ENCODE measurements at places on chromosomes 7 and 10. TPM values are rescaled to one million over a fixed set of nuclear protein-coding genes. Genes with fewer than 3 reads are reported as not detected.
A peak's percentile ranks its signal among the peaks of the same experiment; 100 is the strongest.

DNA sequence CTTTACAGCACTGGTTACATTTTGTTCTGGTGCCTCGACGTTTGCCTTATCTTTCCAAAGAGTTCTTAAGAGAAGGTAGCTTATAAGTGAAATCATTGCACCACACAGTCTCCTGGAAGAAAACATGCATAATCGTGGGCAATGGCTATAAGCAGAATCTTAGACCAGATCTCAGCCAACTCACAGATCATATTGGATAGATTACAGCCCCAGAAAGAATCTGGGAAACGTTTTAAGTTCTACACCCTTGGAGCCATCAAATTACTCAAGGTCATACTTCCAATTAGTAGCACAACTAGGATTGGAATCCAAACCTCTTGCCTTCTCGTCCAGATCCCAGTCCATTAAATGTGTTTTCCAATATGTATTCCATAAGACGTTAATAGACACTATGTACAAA lies 8.8 kb upstream of the PDCD4 start:
- DNase-seq = no peak

GRCh38 chr10:22324413-22324812 lies 3.5 kb downstream of the BMI1 start:
- no peak for DNase-seq

DNA sequence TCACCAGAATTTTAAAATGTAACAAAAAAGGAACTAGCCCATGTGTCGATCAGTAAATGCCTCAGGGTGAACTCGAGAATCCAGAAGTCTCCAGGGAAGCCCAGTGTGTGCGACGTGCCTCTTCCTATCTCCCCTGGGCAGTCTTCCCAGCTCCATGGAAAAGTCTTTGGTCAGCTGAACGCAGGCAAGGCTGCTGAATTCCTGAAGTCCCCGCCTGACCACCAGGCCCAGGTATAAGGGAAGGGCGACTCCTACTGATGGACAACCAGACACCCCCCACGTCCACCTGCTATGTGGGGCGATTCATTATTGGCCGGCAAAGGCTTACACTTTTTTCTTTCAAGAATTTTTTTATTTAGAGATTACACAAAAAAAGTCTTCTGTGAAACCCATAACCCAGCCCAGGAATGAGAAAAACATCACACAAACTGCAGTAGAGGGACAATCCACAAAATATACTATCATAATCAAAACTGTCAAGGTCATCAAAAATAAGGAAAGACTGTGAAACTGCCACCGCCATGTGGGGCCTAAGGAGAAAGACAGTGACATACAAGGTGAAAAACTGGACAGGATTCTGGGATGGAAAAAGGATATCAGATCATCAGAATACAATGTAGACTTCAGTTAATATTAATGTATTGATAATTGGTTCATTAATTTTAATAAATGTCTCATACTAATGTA lies 93.5 kb downstream of the CTBP2 start:
- no peak for DNase-seq

DNA sequence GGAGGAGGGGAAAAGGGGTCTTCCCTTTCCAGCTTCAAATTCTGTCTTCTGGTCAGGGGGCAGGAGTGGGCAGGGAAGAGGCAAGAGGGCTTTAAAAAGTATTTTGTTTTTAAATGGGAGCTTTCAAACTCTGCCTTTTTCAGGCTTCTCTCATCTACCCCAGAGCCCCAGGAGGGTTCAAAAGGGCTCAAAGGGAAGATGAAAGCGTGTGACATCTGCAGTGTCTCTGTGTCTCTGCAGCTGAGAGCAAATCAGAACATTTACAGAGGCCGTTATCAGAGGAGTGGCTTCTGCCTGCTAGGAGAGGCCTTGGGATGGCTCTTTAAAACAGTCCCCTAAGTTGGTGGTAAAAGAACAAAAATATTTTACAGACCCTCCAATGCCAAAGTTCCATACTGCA lies 30.3 kb downstream of the TRIM8 start:
- DNase-seq = no peak

- DNase-seq = no peak
Measured at GRCh38 chr7:30764030-30764975, 6.9 kb upstream of the MINDY4 start.

DNA sequence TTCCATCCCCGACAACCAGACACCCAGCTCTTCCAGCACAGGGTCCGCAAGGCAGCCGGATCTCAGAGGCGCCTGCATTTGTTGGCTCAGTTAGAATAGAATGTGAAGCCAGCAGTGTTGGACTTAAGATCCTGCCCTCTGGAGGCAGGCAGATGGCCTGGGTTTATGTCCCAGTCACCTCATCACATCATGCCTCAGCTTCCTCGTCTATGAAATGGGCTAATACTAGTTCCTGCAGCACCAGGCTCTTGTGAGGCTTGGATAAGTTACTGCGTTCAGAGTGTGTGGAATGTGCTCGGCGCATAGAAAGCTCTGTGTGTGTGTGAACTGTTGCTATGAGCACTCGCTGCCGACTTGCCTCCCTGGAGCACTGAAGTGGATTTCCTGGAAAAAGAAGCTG lies 202.5 kb upstream of the GPR26 start:
- DNase-seq = no peak

- no peak for DNase-seq
Measured at GRCh38 chr7:15916681-15917380, 230.3 kb upstream of the MEOX2 start.

- DNase-seq = no peak
Measured at GRCh38 chr10:31604096-31604495, 285.1 kb downstream of the ZEB1 start.

DNA sequence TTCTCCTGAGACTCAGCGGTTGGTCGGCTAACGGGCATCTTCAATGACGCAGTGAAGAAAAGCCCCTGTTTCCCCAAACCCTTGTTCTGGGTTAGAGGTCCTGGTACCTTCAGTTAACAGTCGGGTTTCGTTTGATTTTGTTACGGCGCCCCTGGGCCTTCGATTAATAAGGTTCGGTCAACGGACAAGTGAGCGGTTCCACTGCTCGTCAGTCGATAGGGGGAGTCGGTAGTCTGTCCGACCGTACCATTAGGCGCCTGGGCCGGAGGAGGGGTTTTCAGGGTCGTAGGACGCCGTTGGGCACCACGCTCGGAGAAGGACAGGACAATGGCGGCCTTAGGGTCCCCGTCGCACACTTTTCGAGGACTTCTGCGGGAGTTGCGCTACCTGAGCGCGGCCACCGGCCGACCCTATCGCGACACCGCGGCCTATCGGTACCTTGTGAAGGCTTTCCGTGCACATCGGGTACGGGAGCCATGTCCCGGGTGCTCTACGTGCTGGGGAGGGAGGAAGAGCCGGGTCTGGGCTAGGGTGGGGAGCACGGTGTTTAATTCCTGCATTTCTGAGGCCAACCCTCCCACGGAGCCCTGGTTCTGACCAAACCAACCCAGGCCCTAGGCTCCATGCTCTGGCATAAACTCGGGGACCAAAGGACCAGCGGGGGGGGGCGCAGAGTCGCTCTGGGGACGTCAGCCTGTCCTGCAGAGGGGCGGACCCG lies at the start of gene FMC1:
FMC1 (plus strand) TSS at position 280 of the 718 bp plus-strand sequence; CDS start at position 328, 48 bp downstream.
- DNase-seq = peak; percentile 97

DNA sequence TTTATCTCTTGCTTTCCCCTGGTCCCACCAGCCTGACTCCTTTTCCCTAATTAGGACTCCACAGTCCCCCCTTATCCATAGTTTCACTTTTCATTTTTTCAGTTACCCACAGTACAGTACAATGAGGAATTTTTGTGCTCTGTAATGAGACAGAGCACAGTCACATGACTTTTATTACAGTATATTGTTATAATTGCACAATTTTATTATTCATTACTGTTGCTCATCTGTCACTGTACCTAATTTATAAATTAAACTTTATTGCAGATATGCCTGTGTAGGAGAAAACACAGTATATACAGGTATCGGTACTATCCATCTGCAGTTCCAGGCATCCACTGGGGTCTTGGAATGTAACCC lies 125.4 kb downstream of the KCNMA1 start:
- no peak for DNase-seq

GRCh38 chr10:102517553-102517952 lies 13.8 kb downstream of the SUFU start:
- no peak for DNase-seq

- no peak for DNase-seq
Measured at GRCh38 chr10:128463991-128464760, 338.0 kb upstream of the MKI67 start.

DNA sequence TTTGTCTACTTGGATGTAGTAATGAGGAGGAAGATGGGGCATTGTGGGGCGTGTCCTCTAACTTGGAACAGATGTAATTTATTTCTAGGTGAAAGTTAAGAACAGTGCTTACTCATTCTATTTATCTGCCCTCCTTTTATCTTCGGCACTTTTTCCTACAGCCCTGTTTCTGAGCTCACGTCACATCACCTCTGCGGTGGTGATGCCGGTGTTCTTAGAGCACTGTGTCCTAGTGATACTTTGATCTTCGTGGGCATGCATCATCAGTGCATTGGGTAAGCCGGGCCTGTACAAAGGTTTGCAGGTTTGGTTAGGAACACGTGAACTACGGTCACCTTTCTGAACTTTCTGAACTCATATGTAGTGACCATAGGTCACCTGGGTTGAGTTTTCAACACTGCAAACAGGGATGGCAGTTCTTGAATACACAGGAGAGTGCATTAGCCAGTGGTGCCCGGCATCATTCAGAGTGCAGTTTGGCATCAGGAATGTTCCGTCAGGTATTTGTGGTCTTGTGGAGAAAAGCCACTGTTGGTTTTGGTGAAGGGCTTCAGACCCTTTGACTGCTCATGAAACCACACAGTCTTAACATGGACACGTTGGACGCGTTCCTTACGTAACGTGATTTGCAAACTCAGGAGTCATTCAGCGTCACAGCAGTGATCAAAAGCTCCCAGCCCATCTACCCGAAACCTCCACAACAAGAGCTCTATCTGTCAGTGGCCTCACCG lies 5.6 kb downstream of the POR start:
- DNase-seq = no peak

DNA sequence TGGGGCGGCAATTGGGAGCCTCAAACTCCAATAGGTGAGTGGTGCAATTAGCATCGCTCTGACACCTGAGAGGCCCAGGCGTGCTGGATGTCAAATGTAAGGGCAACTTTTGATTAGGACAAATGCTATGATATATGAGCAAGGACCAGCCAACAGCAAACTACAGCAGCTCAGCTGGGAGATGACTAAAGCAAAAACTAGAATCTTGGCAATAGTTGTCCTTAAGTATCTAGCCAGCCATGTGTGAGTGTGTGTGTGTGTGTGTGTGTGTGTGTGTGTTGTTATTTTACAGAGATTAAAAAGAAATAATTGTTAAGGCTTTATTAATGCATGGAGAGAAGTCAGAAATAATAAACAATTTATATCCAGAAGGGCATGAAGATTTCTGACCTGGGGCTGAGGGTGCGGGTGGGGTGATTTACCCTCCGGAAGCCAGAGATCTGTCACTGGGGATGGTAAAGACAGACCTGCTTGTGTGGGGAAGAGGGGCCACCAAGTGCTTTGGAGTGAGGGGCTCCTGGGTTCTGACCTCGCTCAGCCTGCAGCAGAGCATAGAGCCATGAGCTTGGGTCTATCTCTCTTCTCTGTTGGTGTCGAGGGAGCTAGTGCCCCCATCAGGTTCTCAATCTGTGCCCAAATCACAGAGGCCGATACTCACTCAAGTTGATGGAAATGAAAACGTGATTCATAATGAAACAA lies 77.3 kb downstream of the EMX2 start:
- no peak for DNase-seq

GRCh38 chr7:68295386-68295785 lies 1298.8 kb downstream of the TYW1 start:
- no peak for DNase-seq

- DNase-seq = peak; percentile 64
Measured at GRCh38 chr7:137592232-137592896, 248.8 kb upstream of the PTN start.

DNA sequence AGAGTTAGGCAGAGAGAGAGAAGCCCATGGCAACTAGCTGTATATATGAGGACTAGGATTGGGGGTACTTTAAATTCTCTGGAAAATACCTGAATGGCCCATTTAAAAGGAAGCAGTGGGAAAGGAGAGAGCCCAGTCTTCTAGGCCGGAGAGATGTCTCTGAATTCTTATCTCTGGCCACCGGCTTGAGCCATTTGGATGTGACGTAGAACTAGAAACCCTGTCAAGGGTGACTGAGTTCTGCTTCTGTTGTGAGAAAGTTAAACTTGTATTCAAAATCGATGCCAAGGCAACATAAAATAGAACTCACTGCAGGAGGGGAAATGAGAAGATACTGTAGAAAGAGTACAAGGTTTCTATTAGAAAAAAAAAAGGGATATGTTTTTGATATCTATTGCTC lies 6.3 kb upstream of the GSTK1 start:
- DNase-seq = no peak

- DNase-seq = no peak
Measured at GRCh38 chr7:51146816-51147586, 169.6 kb downstream of the COBL start.

DNA sequence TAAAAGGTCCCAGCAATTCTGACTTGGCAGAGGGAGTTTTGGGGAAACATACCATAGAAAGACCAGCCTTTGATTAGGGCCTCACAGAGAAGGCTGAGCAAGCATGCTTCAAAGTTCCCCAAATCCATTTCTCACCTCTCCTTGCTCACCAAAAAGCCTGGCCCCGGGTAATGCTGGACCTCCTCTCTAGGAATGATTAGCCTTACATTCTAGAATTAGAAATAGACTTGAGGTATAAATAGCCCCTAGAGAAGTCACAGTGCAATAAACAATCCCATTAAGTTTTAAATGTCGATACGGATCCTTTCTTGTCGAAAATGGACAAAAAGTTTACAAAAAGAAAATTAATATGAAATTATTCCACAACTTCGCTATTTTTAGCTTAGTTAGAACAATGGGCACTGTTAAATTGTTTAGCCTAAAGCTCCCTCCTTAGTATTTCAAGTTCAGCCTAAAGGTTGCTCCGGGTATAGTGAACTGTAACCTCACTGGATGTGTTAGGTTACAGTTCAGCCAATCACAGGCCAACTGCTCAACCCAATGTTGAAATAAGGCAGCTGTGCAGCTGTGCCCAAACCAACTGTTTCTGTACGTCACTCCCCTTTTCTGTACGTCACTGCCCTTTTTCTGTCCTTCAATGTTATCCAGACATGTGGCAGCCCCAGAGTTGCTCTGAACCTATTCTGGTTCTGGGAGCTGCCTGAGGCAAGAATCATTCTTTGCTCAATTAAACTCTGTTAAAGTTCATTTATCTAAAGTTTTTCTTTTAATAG lies 7.9 kb upstream of the GSDME start:
- no peak for DNase-seq

DNA sequence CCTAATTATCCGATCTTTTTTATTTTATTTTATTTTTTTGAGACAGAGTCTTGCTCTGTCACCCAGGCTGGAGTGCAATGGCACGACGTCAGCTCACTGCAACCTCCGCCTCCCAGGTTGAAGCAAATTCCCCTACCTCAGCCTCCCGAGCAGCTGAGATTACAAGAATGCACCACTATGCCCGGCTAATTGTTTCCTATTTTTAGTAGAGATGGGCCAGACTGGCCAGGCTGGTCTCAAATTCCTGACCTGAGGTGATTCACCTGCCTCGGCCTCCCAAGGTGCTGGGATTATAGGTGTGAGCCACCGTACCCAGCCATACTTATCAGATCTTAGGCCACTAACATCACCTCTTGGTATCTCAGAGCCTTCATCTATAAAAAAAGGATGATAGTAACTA lies 4.9 kb downstream of the SLC25A13 start:
- no peak for DNase-seq

Gene IGFBP3
- total RNA-seq = 32.7 TPM

Gene SMO
- total RNA-seq = 12.9 TPM

Gene NUTM2E
- 0.28 TPM for total RNA-seq

Gene SPDYE2B
- not detected for total RNA-seq

Gene MSS51
- total RNA-seq = 8.1 TPM

Gene LIPN
- not detected for total RNA-seq

Gene TDRD1
- 2.2 TPM for total RNA-seq

Gene MGAM2
- total RNA-seq = 0.16 TPM

Gene PRPS1L1
- total RNA-seq = not detected

Gene SYCE1
- 20.5 TPM for total RNA-seq

Gene FGFBP3
- total RNA-seq = 2.9 TPM

Gene CLCN1
- total RNA-seq = not detected
